Hematopoietic multipotent progenitor cell treated with erythropoietin and hydrocortisone succinate and interleukin-3 and kit ligand, for 15 days (in vitro differentiated cells): ENCODE measurements at places on chromosomes 7 and 10.

GRCh38 chr7:134480730-134481129, 21.8 kb upstream of the AKR1B1 start:
- DNase-seq: no peak

DNA sequence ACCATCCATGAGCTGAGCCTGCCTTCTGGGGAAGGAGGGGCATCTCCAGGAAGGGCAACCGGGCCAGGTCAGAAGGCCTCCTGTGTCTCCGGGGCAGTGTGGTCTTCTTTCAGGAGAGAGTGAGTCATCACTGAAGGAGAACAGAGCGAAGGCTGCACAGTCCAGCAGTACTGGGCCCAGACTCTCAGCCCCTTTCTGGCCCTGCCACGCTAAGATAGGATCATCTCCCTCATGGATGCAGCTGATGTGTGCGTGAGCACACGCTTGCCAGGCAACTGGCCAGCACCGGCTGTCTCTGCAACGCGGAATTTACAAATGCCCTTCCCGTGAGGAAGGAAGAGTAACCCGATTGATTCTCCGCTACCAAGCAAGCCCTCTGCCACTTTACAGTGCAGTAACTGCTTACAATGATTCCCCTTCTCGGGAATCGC, 328.2 kb downstream of the TNS3 start:
- no peak for DNase-seq

DNA sequence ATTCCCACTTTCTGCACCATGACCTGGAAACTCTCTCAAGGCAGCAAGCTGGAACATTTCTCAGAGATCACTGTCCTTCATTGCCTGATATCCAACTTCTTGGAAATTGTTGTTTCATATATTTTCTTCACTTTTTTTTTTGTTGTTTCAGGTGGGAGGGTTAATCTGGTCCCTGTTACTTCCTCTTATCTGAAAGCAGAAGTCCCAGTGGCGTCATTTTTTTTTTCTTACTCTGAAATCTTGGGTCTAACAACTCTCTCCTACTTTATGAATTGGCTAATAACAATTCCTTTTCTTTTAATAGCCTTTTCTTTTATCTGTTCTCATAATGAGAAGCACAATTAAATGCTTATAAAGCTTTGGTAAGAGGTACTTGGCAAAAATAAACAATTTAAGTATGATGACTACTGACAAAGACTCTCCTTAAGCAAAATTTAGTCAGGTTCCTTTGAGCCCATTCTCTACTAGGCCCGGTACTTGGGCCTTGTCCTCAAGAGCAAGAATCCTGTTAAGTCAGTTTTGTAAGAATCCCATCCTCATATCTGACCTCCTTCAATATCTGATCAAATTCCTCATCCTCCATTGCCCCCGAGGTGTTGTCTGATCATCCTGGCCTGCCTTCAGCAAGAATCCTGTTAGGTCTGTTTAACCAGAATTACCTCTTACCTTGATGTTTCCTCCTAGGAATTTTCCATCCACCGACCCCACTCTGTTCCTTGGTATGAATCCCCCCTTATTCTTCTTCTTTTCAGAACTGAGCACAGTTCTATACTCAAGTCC, 11.5 kb upstream of the CC2D2B start:
- DNase-seq: no peak

- no peak for DNase-seq
Observed at GRCh38 chr10:72253578-72253977, 20.1 kb upstream of the DDIT4 start.

DNA sequence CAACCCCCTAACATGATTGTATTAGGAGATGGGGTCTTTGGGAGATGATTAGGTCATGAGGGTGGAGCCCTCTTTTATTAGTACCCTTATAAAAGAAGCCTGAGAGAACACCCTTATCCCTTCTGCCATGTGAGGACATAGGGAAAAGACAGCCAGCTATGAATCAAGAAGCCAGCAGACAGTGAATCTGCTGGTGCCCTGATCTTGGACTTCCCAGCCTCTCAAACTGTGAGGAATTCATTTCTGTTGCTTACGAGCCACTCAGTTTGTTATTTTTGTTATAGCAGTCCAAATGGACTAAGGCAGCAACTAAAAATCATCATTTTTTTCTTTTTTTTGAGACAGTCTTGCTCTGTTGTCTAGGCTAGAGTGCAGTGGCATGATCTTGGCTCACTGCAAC, 59.8 kb downstream of the SLC18A2 start:
- no peak for DNase-seq

GRCh38 chr10:14697281-14697680, 77.4 kb downstream of the FAM107B start:
- DNase-seq: no peak

GRCh38 chr7:22438994-22439393, 61.0 kb downstream of the STEAP1B start:
- no peak for DNase-seq

GRCh38 chr7:134721171-134721570, 58.3 kb upstream of the CALD1 start:
- no peak for DNase-seq

GRCh38 chr7:31466036-31466435, 47.9 kb upstream of the ITPRID1 start:
- no peak for DNase-seq
